ENCODE measurements at places on chromosomes 1 and 21. TPM values are rescaled to one million over a fixed set of nuclear protein-coding genes. Genes with fewer than 3 reads are reported as not detected.

DNA sequence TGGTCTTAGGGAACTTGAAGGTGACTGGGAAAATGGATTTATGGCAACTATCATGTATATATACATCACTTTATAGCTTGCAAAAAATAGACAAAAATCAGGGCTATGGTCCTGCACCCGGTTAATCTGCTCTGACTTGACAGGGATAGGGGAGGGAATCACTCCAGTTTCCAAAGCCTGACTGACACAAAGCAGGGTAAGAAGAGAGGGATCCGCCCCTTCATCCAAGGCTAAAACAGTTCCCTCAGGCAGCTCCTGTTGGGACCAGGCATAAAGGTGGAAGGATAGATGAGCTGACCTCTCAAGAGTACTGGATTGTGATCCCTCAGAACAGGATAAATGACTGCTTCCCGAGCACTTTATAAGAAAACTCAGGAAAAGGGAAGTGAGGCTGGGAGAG lies 1.4 kb downstream of the PBXIP1 start:
- DNase-seq: peak; percentile 15

CYP4X1 gene
- total RNA-seq: 0.59 TPM

- DNase-seq: no peak
These were observed 716.2 kb downstream of the NCAM2 start for GRCh38 chr21:21714426-21714825.

SPATA45 gene
- not detected for total RNA-seq

- no peak for DNase-seq
These were observed 249.2 kb downstream of the DNM3 start for GRCh38 chr1:172090511-172090817.

NES gene
- 1.5 TPM for total RNA-seq

DNA sequence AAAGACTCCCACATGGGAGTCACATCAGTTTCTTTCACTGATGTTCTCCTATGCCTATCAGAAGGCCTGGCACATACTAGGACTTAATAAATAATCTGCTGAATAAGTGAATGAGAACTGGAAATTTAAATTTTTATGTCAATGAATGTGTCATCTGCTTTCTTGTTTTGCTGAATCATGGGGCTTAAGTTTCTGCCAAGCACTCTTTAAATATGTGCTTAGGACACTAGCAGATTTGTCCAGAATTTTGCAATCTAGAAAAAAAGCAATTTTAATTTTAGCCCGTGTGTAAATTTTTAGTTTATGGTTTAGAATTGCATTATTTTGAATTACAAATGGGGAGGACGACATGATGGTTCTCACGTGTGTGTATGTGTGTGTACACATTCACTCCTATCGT lies 803.1 kb downstream of the USP25 start:
- DNase-seq: peak; percentile 45

All from osteoblast (primary cell).